ENCODE measurements at places on chromosomes 12 and 14.

DNA sequence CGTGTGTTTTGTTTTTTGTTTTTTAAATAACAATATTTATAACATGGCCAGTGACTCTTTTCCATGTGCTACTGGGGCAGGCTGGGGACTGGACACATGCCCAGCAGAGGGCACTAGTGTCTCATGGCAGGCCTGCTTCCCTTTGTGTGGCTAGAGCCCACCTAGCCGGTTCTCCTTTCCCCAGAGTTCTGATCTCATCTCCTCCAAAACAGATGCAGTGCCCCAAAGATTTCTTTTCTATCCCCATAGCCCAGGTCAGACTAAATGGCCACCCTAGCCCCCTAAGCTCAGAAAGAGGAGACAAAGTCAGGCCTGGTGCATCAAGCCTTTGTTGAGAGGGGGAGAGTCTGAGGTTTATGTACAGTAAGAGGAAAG, 21.2 kb downstream of the PRPF40B start:
- peak; percentile 88 for DNase-seq

GRCh38 chr12:5168148-5168547, 124.5 kb downstream of the KCNA5 start:
- DNase-seq, result no peak

GRCh38 chr14:53011053-53011462, 60.2 kb upstream of the FERMT2 start:
- DNase-seq, result no peak

- DNase-seq, result no peak
Measured at GRCh38 chr14:32763673-32764072, 175.0 kb upstream of the NPAS3 start.

GRCh38 chr12:131751335-131751734, 40.4 kb downstream of the SFSWAP start:
- DNase-seq, result no peak

- no peak for DNase-seq
Measured at GRCh38 chr14:68178282-68178681, 358.7 kb downstream of the RAD51B start.

DNA sequence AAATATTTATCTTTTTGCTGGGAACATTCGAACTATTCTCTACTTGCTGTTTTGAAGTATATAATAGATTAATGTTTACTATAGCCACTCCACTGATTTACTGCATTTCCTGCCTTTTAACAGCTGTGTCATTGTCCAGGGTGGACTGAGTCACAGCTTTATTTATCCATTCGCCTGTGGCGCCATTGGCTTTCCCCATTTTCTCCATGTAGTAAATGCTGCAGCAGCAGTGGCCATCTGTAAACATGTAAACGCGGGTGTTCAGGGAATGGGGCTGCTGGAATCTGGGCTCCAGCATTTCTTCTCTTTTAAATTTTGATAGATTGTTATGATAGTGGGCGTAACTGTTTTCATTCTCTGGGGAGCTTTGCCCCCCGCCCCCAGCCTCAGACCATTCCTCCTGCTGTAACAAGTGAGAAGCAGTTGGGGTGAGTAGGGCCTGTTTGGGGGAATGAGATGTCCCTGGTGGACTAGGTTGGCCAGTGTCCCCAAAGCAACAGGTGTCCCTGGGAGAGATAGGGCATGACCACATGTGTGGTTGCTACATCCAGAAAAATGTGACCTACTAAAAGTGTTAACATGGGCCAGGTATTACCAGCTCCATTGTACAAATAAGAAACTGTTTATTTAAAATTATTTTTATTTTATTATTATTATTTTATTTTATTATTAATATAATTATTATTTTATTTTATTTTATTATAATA, 32.9 kb downstream of the RIN3 start:
- no peak for DNase-seq

DNA sequence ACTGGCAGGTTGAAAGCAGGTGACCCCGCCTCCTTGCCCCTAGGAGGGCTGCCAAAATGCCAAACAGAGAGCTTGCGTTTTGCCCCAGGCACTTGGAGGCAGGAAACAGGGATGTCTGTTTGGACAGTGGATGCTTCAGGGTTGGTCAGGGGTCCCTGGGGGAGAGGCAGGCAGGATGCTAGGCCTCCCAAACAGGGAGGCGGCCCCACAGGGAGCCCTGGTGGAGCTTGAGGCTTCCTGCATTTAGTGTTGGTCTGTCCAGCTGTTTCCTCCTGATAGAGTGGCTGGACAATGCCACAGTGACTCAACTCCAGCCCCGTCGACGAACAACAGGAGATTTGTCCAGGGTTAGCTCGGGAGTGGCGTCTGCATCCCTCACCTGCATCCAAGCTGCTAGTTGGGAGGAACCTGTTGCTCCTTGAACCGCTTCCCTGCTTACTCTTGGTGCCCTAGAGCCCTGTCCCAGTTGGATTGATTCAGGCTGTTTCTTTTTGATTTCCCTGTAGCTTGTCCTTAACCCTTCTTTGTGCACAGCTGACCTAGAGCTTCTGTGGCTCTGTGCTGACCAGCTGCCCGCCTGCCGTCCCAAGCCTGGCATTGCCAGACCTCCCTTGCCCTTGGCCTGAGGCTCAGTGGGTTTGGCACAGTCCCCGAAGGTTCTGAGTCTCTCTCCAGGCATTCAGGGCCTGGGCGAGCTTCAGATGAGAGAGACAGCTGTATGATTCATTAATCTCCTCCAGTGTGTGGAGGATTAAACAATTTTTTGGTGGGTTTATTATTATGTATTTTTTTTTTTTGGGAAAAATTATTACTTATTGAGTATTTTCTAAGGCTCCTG, 45.9 kb downstream of the TSPAN9 start:
- no peak for DNase-seq

GRCh38 chr14:54275997-54276725, 120.6 kb upstream of the CDKN3 start:
- no peak for DNase-seq

DNA sequence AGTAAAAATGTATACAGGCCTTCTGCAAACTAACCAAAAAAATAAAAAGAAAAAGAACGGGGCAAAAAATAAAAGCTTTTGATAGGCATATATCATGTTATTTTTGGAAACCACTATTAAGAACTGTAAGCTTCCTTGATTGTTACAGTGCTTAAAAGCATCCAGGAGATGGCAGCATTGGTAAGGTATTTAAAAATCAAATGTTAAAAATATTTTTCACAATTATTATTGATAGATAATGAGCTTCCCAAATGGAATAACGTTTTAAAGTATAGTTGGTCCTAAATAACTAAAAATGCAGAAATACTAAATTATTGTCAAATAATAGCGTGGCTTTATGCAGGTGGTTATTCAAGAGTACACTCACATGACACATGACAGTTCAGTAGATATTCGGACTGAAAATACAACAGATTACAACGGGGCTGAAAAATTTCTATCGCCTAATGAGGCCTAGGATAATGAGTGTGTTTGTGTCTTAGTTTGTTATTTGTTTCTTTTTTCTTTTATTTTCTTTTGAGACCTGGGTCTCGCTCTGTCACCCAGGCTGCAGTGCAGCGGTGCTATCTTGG, 127.2 kb upstream of the ATF7IP start:
- DNase-seq, result no peak

DNA sequence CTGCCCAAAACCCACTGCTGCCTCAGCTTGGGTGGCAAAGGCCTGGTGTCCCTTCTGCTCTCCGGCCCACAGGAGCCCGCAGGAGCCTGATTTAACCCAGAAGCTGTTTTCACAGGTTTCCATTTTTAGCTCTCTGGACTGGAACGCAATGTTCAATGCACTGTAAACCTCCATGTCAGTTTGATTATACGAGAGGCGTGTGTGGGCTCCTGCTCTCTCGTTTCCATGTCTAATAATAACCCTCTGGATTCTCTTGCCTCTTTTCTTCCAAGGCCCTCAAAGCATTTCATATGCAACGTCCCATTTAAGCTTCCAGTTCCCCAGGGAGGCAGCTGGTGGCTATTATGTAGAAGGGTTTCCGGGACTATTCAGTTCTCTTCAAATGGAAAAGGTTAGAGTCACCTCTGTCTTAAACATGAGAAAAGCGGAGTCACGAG, 161.1 kb downstream of the SUDS3 start:
- no peak for DNase-seq

GRCh38 chr12:88450136-88450535, 130.1 kb downstream of the KITLG start:
- DNase-seq, result no peak

- no peak for DNase-seq
Measured at GRCh38 chr14:69522026-69522425, 37.5 kb downstream of the PLEKHD1 start.

DNA sequence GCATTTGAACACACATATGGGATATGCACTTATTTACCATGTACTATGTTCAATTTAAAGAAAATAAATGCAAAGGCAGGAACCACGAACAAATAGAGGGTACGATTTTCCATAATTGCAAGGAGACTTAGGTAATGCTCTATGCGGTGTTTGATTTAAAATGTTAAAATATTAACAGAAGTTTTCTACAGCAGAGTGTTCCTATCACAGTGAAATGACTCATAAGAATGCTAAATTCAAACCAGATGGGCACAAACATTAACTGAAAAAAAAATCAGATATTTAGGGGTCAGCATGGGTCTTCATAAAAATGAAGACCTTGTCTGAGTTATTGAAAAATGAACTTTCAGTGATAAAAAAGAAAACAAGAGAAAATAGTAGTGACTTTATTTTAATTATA, 65.4 kb downstream of the LLPH start:
- DNase-seq, result no peak

DNA sequence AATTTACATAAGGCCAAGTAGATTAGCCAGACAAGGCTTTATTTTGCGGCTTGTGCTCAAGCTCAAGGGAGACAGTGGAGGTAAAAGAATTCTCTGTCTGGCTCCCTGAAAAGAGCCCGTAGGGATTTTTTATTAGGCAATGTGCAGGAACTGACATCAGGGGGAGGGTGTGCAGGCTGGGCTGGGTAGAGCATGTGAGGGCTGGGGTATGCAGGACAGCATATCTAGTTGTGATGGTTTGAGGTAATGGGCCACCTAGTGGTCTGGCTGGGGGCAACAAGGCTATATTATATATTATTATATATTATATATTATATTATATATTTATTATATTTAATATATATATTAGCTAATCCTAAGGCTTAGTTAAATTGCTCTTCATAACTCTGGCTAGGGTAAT, 102.1 kb downstream of the TMEM117 start:
- no peak for DNase-seq

- DNase-seq, result no peak
Measured at GRCh38 chr12:109999983-110000505, 814 bp downstream of the ANKRD13A start.

DNA sequence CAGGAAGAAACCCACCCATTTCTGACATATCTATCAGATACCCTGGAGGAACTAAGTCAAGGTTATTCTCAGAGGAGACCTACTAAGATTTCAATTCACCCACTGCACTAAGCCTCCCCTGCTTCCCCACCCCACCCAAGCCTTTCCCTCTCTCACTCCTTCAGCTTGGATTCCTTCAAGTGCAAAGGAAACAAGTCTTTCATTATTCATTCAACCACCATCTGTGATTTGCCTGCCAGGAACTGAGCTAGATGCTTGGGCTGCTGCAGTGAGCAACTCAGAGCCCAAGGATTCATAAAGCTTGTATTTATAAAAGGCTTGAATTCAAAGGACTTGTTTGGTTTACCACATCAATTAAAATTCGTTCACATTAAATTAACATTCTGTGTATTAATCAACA, 161.3 kb downstream of the GXYLT1 start:
- no peak for DNase-seq

- DNase-seq, result no peak
Measured at GRCh38 chr12:6199531-6200255, 507 bp upstream of the CD9 start.

GRCh38 chr12:55933799-55934742, 3.1 kb downstream of the DGKA start:
- no peak for DNase-seq

Measured in GM13976 (cell line).